ENCODE measurements at places on chromosomes 3 and 15.

GRCh38 chr3:121641127-121641526, 19.6 kb downstream of the HCLS1 start:
- DNase-seq, result no peak

DNA sequence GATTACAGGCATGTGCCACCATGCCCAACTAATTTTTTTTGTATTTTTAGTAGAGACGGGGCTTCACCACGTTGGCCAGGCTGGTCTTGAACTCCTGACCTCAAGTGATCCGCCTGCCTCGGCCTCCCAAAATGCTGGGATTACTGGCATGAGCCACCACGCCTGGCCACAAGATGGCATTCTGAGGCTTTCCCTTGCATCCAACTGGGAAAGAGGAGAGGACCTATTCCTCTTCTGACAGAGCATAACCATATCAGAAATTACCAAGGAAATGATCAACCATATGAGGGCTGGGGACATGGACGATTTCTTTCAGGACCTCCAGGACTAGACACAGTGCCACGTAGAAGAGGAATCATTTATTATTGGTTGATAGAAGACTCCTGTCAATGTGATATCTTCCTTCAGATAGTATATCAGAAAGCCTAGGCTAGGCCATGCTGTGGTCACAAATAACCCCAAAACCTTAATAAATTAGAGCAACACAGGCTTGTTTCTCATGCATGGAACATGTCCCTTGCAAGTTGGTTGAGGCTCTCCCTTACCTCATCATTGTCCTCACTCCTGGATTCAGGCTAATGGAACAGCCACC, 372.3 kb upstream of the IL12A start:
- no peak for DNase-seq

DNA sequence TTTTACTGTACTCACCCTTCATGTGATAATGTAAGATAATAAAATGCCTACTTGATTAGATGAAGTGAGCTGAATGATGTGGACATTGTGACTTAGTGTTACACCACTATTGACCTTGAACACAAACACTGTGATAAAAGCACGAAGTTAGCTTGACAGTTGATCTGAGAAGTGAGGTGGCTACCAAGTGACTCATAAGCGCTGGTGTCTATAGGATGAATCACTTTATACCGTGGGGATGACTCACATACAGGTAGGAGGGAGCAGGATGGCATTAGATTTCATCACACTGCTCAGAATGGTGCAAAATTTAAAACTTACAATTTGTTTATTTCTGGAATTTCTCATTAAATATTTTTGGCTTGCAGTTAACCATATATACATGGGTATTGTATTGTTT, 174.7 kb upstream of the CNTN3 start:
- no peak for DNase-seq

DNA sequence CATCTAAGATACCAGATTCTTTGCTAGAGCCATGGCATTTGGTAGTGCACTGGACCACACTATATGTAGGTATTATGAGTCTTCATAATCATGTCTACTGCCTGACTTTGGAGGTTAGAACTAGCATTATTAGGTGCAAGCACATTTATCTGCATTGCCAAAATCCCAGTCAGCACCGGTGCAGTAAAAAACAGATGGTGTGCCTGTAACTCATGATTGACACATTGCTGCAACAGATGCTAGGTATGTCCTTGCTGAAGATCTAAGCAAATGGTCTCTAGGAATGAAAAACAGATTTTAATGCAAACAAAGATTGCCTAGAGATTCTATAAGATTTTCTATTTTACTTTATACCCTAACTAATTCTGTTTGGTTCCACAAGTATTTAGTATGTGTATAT, 47.7 kb downstream of the MYO5A start:
- DNase-seq, result no peak

DNA sequence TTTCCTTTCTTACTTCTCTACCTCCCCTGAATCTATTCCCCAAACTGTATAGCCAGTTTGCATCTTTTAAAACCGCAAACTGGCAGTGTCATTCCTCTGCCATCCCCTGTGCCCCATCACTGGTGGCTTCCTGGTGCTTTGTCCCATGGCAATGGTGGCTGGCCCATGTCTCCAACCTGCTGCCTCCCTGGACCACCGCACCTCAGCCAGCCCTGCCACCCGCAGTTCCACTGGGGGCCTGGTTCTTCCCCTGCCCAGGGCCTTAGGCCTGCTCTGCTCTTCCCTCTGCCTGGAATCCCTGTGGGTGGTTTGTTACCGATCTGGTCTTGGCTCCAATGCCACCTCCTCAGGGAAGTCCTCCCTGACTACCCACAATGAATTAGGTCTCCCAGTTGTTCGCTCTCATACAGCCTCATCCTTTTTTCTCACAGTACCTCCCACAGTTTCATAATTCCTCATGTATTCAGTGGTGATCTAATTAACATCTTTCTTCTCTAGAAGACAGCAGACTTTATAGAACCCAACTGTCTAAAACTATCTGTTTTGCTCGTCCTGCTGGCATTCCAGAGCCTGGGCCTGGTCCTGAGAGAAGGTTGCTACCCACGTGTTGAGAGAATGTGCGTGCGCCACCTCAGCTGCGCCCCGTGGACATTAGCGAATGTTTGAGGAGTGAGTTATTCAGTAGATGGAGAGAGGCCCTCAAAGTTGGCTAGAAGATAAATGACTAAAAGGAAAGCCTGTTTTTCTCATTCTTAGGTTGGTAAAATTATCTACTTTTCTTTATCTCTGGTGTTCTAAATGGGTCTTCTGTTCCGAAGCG, 130.1 kb downstream of the DNAJB8 start:
- no peak for DNase-seq

Measured in stimulated activated naive CD8-positive, alpha-beta T cell treated with anti-CD3 and anti-CD28 coated beads, Interleukin-15, amount 100 ng/mL, for 72 hours (primary cell).